Activated CD4-positive, alpha-beta T cell treated with anti-CD3 and anti-CD28 coated beads for 24 hours (primary cell): ENCODE measurements at places on chromosomes 4 and X.

DNA sequence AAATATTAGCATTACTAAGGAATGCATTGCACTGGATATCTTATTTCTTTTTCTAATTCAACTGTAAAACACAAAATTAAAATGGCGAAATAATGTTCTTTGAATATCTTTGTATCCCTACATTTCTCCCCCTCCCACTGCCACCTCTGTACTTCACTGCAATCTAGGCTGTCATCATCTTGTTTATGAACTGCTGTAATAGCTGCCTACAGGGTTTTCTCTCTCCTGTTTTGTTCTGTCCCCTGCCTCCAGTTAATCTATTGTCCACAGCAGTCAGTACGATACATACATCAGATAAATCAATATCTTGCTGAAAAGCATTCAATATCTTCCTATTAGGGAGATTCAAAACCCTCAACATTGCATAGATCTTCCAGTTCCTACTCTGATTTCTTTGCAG is 528.4 kb downstream of the KCNIP4 start:
- DNase-seq = no peak

DNA sequence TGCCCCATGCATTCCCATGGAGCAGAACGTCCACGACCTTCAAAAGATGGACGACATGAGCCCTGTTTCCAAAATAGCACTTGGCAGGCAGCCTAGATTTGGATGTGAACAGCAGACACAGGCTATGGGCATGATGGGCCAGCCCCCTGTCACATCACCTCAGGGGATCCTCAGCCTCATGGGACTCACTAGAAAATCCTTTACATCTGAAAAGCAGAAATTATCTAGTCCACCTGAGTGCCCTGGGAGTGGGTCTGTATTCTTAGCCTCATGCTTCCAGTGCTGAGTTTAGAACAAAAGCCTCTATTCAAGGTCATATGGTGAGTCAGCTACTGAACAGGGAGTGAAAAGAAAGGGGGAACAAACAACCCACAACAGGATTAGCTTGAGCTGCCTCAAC is 35.8 kb downstream of the GRIA3 start:
- no peak for DNase-seq

GRCh38 chr4:183757060-183757459 is 98.0 kb downstream of the TRAPPC11 start:
- no peak for DNase-seq

GRCh38 chr4:168815379-168816345 is 194.4 kb downstream of the CBR4 start:
- no peak for DNase-seq

- DNase-seq = no peak
Observed at GRCh38 chr4:22969287-22969896, 276.7 kb downstream of the GBA3 start.

GRCh38 chr4:95409127-95409526 is 139.6 kb downstream of the UNC5C start:
- DNase-seq = no peak

- no peak for DNase-seq
Observed at GRCh38 chr4:120821977-120822376, 100.5 kb downstream of the PRDM5 start.

DNA sequence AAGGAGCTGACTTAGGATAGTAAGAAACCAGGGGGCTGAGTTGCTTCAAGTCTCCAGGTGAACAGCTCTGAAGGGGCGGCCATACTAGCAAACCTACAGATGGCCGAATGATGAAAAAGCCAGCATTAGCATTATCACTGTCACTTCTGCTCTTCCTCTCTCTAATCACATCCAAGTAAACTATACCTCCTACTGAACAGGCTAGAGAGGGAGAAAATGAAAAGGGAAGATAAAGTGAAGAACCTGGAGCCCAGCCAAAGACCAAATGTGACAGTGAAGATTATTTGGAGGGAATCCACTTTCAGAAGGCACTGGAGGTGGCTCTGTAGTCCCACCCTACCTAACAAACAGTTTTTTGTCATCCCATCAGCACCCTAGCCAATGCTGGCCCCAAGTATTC is 50.4 kb upstream of the PRPS1 start:
- DNase-seq = no peak

DNA sequence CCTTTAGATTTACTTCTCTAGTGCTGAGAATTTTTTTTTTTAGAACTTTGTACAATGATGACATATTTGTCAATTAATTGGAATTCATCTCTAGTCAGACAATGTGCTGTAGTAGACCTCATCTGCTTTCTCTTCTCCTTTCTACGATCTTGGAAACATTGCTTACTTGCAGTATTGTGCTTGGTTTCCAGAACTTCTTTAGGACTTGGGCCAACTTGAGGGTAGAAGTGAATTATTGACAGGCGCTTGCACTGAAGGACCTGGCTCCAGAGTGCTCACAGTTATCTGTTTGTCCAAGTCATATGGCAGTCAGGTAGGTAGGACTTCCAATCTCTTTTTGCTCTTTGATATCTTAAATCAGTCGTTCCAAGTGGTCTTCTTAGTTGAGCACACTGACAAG is 39.6 kb downstream of the FNIP2 start:
- DNase-seq = no peak

DNA sequence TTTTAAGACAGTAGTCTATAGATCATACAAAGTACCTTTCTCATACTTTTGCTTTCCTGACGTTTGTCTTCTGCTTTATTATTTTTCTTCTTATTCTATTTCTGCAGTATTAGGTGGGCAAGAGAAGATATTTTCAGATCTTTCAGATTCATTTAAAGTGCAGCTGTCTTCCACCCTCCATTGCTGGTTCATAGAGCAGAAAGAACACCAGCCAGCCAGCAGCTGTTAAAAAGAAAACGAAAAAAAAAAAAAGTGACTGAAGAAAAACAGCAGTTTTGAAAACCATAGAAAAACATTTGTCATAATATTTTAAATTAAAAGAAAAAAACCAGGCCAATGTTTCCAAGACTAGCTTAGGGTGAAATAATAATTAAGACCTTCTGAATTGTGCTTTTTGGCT is 42.9 kb downstream of the SMAD1 start:
- DNase-seq = no peak

GRCh38 chr4:118888666-118889311 is at the start of gene SYNPO2:
SYNPO2 (plus strand) TSS chr4:118888854; CDS start chr4:118889037, 183 bp downstream.
- no peak for DNase-seq
